ENCODE measurements at places on chromosomes 13 and 19.

DNA sequence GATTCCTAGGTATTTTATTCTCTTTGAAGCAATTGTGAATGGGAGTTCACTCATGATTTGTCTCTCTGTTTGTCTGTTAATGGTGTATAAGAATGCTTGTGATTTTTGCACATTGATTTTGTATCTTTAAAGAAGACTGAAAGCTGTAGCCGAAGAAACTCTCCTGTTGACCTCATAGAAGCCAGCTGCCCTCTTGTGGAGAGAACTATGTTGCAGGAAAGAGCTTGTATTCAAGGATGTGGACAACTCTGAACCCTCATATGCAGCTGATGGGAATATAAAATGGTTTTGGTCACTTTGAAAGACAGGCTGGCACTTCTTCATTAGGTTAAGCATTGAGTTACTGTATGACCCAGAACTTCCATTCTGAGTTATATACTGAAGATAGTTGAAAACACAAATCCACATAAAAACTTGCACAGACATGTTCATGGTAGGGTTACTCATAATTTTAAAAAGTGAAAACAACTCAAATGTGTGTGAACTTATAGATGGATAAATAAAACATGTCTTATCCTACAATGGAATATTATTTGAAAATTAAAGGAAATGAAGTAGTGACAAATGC is 65.8 kb upstream of the SLITRK6 start:
- DNase-seq, result no peak

DNA sequence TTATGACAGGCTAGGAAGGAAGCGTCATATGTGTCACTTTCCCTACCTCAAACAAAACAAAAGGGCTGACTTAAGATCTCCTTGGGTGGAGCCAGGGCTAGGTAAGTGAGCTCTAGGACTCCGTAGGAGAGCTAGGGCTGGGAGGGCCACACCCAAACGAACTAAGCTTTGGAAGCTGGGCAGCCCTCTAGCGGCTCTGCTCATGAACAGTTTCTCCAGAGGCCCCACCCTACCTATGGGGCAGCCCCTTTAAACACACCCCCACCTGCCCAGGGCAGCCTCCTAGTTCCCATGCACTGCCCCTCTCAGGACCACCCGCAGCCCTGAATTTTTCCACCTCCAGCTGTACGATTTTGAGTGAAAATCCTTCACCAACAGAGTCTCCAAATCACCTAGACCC is 3.5 kb downstream of the PEG3 start:
- DNase-seq, result no peak

- no peak for DNase-seq
Observed at GRCh38 chr13:95505265-95505664, 47.3 kb upstream of the CLDN10 start.

DNA sequence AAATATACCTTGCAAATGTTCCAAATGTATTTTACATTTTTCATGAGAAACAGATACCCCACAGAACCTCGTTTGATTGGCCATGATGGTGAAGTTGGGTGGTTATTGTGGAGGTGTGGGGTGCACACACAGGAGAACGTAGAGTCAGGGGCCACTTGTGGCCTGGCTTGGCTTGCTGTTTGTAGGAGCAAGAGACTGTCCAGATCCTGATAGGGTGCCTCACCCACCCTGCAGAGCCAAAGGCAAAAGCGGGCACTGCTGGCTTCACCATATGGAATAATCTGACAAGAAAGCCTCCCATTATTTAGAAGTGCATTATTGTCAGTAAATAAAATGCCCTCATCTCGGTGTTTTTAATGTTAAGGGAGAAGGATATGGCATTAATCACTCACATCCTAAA is 330.2 kb downstream of the TEX29 start:
- no peak for DNase-seq

DNA sequence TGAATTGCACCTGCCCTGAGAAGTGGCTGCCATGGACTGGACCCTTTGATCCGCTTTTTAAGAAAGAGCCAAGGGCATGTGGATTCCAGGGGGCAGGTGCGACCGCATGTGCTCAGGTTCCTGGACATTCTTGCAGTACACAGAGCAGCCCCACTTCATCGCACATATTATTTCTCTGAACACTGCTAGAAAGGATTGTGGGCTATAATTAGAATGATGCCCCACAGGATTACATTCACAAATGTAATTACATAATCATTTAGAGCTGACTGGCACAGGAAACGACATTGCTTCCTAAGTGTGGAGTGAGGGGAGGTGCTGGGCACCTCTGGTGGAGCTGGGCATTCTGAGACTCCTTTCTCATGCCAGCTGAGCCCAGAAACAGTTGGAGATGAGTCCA is 37.5 kb upstream of the VSTM2B start:
- peak; percentile 18 for DNase-seq

- DNase-seq, result no peak
Observed at GRCh38 chr13:22161871-22162270, 491.0 kb downstream of the FGF9 start.

GRCh38 chr13:30403456-30403855 is 18.8 kb upstream of the UBE2L5 start:
- DNase-seq, result no peak

DNA sequence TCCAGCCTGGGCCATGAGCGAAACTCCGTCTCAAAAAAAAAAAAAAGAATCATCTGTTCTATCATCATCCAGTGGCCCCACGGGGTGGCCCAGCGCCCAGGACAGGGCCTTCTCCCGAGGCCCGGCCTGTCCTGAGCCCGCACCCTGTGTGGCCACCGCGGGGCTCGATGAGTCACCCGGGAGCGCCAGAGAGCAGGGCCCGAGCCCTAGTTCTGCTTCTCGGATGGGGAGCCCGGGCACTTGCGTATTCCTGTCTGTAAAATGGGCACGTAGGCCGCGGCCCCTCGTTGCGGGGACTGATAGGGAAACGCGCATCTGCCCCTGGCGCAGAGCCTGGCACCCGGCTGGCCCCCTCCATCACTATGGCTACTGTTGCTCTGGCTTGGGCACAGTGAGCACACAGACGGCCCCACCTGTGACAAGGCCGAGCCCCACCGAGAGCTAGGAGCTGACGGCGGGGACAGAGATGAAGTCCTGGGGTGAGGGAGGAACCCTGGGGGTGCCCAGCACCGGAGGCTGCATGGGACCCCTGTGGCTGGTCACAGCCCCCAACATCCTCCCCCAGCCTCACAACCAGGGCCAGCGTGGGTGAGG is 21.3 kb upstream of the UQCR11 start:
- no peak for DNase-seq

- DNase-seq, result no peak
Observed at GRCh38 chr19:16381756-16382401, 57.3 kb downstream of the KLF2 start.

GRCh38 chr13:50153401-50153800 is 138.2 kb downstream of the KCNRG start:
- DNase-seq, result no peak

GRCh38 chr13:31427151-31428100 is 227.7 kb downstream of the B3GLCT start:
- no peak for DNase-seq

DNA sequence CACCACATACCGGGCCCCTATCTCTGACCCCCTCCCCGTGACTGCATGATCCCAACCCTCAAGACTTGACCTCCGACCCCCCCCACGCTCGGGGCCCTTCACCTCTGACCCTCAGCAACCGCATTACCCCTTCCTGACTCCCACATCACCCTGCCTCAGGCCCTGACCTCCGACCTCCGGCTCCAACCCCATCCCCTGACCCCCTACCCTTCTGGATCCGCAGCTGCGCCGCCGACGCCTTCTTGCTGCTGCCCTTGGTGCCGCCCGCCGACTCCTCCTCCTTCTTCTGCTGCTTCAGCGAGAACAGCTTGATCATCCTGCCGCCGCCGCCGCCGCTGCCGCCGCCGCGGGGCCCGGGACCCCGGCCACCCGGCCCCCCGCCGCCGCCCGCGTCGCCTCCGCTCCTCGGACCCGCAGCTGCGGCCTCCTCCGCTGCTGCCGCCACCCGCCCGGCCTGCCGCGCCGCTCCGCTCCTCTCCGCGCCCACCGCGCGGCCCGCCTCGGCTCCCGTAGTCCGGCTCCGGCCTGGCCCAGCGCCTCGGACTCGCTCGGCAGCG is at the start of gene UBE2M:
TSS of gene UBE2M (minus strand) at position 546 of the 557 bp plus-strand sequence. CDS start at position 316, 230 bp downstream.
- no peak for DNase-seq

- no peak for DNase-seq
Observed at GRCh38 chr13:33264620-33264978, 21.0 kb downstream of the STARD13 start.

GRCh38 chr13:45411221-45411620 is 7.0 kb downstream of the SLC25A30 start:
- DNase-seq, result no peak

- no peak for DNase-seq
Observed at GRCh38 chr19:1266916-1267476, 2.1 kb upstream of the CIRBP start.

GRCh38 chr13:32669030-32669646 is 82.9 kb downstream of the PDS5B start:
- DNase-seq, result no peak

GRCh38 chr13:47092202-47092601 is 195.3 kb upstream of the HTR2A start:
- no peak for DNase-seq

GRCh38 chr19:5947435-5947834 is 30.5 kb downstream of the RANBP3 start:
- peak; percentile 93 for DNase-seq

DNA sequence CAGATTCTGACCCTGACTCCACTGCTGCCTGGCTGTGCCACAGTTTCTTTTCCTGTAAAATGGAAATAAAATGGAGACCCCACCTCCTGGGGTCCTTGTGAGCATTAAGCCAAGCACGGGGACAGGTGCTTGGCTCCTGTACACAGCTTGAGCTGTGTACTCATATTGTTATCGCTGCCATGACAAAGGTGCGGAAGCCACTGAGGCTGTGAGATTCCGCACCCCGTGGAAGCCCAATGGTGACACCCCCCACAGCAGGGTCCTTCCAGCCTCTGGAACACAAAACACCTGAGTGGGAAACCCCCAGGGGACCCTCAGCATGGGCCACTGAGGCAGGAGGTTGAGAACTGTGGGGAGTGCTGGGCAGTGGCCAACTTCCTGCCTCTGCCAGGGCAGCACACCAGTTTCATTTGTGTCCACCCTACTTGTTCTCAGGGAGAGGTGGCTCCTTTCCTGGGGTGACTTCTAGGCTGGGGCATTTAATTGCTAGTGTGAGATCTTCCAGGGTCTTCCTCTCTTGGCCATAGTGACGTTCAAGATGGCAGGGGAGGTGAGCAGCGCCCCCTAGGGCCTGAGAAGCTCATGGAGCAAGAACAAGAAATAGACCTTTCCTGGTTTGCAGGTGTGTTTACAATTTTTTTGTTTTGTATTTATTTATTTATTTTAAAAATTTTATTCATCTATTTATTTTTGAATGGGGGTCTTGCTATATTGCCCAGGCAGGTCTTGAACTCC is 5.4 kb upstream of the JSRP1 start:
- DNase-seq, result no peak

DNA sequence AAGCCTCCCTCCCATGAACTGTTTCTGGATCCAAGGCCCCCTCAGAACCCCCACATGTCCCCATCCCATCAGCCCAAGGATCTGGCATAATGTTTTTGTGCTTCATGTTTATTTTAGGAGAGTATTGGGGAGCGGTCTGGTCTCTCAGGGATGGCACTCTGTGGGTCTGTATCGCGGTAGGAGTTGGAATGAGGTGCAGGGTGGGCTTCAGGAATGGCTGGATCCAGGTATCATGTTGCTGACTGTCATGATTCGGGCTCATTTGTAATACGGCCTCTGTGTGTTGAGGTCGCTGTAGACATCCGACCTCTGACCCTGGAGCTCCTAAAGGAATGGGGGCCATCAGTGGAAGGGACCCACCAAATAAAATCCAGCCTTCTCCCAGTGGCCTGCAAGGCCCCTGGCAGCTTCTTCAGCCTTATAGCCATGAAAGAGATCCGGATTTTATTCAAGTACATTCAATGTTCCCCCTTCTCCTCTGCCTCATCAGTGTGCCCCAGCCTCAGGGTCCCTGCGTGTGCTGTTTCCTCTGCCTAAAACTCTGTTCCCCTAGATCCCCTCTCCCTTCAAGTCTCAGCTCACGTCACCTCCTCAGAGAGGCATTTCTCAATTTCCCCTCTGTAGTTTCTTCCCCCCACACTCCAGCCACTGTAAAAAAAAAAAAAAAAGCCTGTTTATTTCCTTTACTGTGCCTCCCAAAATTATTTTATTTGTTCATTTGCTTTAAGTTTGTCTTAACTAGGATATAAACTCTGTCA is 2.2 kb downstream of the HCST start:
- DNase-seq, result no peak

DNA sequence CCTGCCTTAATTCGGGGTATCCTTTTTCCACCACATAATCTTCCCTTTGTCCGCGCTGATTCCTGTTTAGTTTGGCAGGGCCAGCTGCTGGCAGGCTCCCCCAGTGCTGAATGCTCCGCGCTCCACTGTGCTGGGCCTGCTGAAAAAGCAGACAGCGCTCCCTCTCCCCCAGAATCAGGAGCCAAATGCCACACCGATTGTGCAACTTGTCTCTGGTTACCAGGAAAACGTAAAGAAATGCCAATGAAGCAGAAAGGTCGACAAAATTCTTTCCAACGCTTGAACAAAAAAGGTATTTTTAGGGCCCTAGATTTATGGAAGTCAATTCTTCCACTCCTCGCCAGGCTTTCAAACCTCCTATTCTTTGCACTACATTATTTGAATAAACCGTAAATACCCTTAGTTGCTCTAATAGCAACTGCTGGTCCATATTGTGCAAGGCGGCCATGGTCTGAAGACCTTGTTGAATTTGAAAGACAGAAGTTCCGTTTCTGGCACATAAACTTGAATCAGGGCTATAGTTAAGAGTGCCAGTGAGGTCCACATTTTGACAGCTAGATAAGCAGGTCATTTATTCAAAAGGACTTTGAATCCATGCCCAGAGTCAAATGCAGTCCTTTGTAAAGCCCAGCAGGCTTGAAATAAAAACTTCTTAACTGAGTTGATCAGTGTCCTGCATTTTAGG is 206.7 kb upstream of the RFC3 start:
- no peak for DNase-seq

DNA sequence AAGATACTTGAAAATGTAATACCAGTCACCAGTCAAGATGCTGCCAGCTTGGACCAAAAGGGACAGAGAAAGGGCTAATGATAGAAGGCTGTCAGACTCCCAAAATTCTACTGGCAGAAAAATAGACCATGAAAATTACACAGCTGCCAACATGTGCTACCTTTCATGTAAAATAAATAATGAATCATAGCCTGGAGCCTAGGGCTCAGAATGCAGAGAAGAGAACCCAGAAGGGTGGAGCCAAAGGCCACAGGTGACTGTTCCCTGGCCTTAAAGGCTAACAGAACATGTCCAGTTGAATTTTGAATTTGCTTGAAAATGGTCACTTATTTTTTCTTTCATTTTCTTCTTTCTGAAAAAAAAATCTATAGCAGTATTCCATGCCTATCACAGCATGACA is 1827.0 kb upstream of the MIR17HG start:
- DNase-seq, result no peak

DNA sequence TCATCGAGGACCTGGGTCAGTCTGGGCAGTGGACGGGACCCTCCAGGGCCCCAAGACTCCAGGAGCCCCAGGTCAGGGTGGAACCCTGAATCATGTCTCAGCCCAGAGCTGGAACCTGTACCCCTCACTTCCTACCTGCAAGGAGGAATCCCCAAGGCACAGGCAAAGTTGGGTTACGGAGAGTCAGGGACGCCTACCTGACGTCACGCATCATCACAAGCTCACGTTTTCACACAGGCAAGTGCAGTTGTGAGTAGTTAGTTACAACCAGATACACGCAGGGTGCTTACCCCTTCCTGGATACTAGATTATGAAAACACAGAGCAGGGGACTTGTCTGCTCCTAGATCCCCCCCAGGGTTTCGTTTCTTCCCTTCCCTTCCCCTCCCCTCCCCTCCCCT is 1.9 kb downstream of the RETN start:
- no peak for DNase-seq

GRCh38 chr19:2511991-2512390 is 36.1 kb downstream of the GADD45B start:
- no peak for DNase-seq

All from vagina (tissue), 2 donors.